ENCODE measurements at places on chromosomes 16 and 17. TPM values are rescaled to one million over a fixed set of nuclear protein-coding genes. Genes with fewer than 3 reads are reported as not detected.
A peak's percentile ranks its signal among the peaks of the same experiment; 100 is the strongest.

DNA sequence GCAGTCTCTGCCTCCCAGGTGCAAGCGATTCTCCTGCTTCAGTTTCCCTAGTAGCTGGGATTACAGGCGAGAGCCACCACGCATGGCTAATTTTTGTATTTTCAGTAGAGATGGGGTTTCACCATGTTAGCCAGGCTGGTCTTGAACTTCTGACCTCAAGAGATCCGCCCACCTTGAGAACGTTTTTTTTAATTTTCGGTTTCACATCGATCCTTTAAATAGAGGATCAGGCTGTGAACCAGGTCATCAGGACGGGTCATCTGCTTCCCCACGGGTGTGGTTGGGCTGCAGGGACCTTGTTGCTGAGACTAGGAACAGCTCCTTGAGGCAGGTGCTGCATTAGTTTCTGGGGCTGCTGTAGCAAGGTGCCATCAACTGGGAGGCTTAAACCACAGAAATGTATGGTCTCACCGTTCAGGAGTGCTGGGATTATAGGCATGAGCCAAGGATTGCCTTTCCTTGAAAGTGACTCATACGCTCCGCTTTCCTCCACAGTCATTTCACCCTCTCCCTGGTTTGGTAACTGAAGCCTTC lies 7.9 kb upstream of the NAGPA start:
- no peaks in the 10 kb centered on the region for H3K36me3 ChIP-seq
- no peak overlapping the region for H3K4me3 ChIP-seq
- peaks cover 10% of the 10 kb centered on the region for H3K4me1 ChIP-seq
- peaks cover 10% of the 10 kb centered on the region for H3K27me3 ChIP-seq
- no peak for DNase-seq

- no peak for DNase-seq
- H3K4me1 ChIP-seq: peaks cover 32% of the 10 kb centered on the region
- H3K27me3 ChIP-seq: no peaks in the 10 kb centered on the region
- peak overlapping the region; percentile 76 for H3K27ac ChIP-seq
These were observed 6.3 kb downstream of the HSBP1 start for GRCh38 chr16:83813823-83814658.

DNA sequence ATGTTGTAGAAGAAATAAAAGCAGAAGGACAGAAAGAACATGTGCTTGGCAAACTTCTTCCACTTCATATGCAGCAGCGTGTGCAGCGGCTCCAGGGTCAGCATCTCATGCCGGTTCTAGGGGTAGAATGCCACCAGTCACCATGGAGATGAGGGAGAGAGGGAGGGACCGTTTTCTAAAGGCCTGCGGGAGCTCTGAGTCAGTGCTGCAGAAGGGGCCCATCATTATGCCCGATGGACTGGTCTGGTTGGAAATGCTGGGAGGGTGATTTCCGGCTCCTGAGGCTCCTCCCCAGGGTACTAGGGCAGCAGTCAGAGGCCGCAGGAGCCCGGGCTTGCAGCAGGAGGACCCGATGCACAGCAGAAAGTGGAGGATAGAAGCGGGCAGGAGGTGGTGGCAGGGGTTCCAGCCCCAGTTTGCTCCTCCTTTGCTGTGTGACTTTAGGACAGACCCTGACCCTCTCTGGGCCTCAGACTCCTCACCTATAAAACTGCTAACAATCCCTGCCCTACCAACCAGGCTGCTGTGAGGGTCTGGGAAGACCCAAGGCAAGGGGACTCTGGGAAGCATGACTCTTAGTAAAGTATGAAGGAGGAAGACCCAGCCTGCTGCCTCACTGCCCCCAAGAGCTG lies 28.6 kb downstream of the TRPV3 start:
- H3K27ac ChIP-seq: no peak overlapping the region
- H3K36me3 ChIP-seq: no peaks in the 10 kb centered on the region
- no peak for DNase-seq
- H3K4me3 ChIP-seq: no peak overlapping the region
- H3K27me3 ChIP-seq: no peaks in the 10 kb centered on the region

- H3K27me3 ChIP-seq: no peaks in the 10 kb centered on the region
- H3K27ac ChIP-seq: no peak overlapping the region
- no peaks in the 10 kb centered on the region for H3K36me3 ChIP-seq
- DNase-seq: no peak
These were observed 86.1 kb downstream of the RAB11FIP4 start for GRCh38 chr17:31477417-31478055.

Gene TNP2
- not detected for total RNA-seq

DNA sequence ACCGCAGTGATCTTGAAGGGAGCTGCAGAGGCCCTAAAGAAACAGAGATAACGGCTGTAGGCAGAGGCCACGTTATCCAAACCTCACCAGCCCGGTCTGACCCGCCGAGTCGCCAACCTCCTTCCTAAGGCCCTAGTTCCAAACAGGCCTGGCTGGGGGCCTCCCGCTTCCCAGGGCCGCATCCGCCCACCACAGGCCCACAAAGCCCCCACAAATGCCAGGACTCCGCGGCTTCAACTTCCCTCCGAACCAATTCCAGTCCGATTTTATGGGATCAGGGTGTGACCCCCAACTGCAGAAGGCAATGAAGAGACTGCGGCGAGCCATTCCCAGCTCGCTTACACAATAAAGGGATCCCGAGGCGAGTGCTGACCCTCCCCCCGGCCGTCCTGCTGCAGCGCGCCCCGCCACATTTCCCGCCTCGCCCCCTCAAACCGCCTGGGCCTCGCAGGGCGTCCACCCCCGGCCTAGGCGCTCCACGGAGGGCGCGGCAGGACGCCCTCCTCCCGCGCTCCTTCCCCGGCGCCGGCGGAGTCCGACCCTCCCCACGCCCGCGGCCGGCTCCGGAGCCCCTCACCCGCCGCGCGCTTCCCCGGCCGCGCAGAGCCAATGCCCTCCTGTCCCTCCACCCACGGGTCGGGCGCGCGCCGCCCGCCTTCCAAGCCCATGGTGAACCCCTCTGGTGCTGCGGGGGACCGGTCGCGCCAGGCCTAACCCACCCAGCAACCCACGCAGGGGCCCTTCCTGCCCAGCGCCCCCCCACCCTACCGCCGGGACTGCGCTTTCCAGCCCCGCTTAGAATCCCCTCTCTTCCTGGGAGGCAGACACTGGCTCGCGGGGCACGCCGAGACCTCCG lies 926 bp downstream of the MYH10 start:
- no peaks in the 10 kb centered on the region for H3K27me3 ChIP-seq
- H3K27ac ChIP-seq: peak overlapping the region; percentile 94
- peak overlapping the region; percentile 98 for H3K4me3 ChIP-seq
- DNase-seq: peak; percentile 50
- 0 out of 2 replicates have a peak, but pooled peaks cover 2% of the 10 kb centered on the region for H3K36me3 ChIP-seq
- peaks cover 26% of the 10 kb centered on the region for H3K4me1 ChIP-seq

Gene APOBR
- total RNA-seq: 0.11 TPM

- no peaks in the 10 kb centered on the region for H3K36me3 ChIP-seq
- no peak overlapping the region for H3K27ac ChIP-seq
- peaks cover 18% of the 10 kb centered on the region for H3K4me1 ChIP-seq
- no peak for DNase-seq
These were observed 1.8 kb upstream of the TEX2 start for GRCh38 chr17:64264891-64265290.

GRCh38 chr16:23152386-23153178 lies 3.3 kb upstream of the USP31 start:
- DNase-seq: no peak
- H3K27me3 ChIP-seq: peaks cover 17% of the 10 kb centered on the region
- H3K4me1 ChIP-seq: peaks cover 18% of the 10 kb centered on the region
- H3K27ac ChIP-seq: no peak overlapping the region

- peak overlapping the region; percentile 80 for H3K4me3 ChIP-seq
- H3K4me1 ChIP-seq: peaks cover 48% of the 10 kb centered on the region
- no peaks in the 10 kb centered on the region for H3K36me3 ChIP-seq
- peak overlapping the region; percentile 59 for H3K27ac ChIP-seq
- no peak for DNase-seq
These were observed 1.6 kb downstream of the ATP6V0C start for GRCh38 chr16:2515180-2515851.

Gene ARHGDIG
- 3.4 TPM for total RNA-seq

DNA sequence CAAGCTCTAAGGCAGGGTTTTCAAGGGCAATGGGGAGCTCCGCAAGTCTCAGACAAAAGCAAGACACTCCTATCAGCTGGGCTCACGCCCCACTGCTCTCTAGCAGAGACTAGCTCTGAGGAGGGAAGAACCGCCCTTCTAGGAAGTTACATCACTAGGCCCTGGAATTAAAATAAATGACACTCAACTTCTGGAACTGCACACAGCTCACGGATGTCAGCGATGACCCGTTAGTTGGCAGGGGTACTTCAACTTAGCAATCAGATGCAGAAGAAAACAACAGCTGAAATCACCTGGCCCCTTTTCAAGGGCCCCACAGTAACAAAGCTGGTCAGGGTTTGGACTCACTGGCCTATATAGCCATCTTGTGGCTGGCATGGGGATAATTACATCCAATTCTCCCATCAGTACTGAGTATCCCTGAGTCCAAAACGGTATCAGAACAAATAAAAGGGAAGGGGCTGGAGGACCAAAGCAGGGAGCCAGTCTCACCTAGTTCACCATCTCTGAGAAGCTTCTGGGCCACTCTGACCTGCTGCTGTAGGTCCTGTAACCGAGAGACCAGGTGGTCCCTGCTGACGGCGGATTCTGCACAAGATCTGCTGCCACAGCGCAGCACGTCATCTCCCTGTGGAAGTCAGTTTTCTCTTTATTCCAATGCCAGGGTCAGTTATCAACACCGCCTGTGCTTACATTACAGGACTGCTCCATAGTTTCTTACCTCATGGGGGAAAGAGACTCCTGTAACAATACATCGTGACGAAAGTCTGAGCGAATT lies 22.2 kb downstream of the SERPINF1 start:
- peak overlapping the region; percentile 69 for H3K27ac ChIP-seq
- H3K27me3 ChIP-seq: no peaks in the 10 kb centered on the region
- no peak overlapping the region for H3K4me3 ChIP-seq
- H3K36me3 ChIP-seq: peaks cover 64% of the 10 kb centered on the region
- H3K4me1 ChIP-seq: no peaks in the 10 kb centered on the region
- DNase-seq: no peak

- DNase-seq: peak; percentile 72
- no peaks in the 10 kb centered on the region for H3K36me3 ChIP-seq
- peaks cover 44% of the 10 kb centered on the region for H3K27me3 ChIP-seq
- H3K4me3 ChIP-seq: peak overlapping the region; percentile 73
- no peak overlapping the region for H3K27ac ChIP-seq
These were observed 1.0 kb downstream of the RHBDL3 start for GRCh38 chr17:32266389-32267301.

DNA sequence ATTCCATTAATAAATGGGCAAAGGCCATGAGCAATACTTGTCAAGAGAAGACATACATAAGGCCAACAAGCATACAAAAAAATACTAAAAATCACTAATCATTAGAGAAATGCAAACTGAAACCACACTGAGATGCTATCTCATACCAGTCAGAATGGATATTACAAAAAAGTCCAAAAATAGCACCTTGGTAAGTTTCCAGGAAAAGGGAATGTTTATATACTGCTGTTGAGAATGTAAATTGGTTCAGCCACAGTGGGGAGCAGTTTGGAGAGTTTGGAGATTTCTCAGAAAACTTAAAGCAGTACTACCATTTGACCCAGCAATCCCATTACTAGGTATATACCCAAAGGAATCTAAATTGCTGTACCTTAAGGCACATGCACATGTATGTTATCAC lies 467.7 kb downstream of the CDH11 start:
- peaks cover 7% of the 10 kb centered on the region for H3K4me1 ChIP-seq
- no peak for DNase-seq
- H3K27me3 ChIP-seq: no peaks in the 10 kb centered on the region
- peaks cover 8% of the 10 kb centered on the region for H3K36me3 ChIP-seq

GRCh38 chr17:21674242-21674731 lies 18.0 kb upstream of the KCNJ18 start:
- DNase-seq: no peak
- no peak overlapping the region for H3K27ac ChIP-seq
- no peak overlapping the region for H3K4me3 ChIP-seq
- H3K36me3 ChIP-seq: peaks cover 81% of the 10 kb centered on the region

Measured in WTC11 (cell line).